ENCODE measurements at places on chromosomes 7 and 10.

DNA sequence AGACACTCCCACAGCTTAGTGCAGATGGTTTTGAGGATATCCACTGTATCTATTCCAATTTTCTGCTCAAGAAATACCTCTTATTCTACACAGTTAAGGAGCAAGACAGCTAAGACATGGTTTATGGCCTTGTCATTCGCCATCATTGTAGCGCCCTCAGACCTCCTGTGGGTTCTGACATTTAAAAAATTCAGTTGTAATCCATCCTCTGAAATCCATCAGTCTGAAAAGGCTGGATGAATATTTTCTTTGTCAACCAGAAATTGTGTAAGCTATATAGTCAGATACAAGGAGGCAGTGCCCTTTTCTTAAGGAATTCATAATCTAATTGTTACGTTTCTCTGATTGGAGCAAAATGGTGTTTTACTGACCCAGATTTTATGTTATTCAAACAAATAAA, 353.6 kb downstream of the GALNT17 start:
- DNase-seq, result no peak

- no peak for DNase-seq
Observed at GRCh38 chr10:17059197-17059688, 70.4 kb downstream of the CUBN start.

GRCh38 chr10:106179430-106179829, 985.1 kb downstream of the SORCS1 start:
- no peak for DNase-seq

GRCh38 chr10:31136930-31137885, 105.5 kb upstream of the ZNF438 start:
- DNase-seq, result no peak

DNA sequence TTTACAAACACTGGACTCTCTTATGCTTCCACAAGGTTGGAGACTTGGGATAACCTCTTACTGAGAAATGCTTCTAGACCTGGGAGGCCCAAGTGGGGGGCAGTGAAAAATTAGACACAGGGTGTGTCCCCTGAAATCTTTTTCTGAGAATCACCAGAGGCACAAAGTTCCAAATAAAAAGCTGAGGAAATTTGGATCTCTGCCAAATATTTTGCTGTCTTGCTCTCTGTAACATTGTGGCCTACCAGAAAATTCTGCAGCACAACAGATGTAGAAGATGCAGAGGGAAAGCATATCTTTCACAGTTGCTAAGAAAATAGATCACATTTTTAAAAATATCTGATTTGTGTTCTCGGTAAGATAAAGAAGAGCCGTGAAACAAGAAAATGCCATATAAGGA, 849.4 kb downstream of the CCSER2 start:
- DNase-seq, result no peak

GRCh38 chr10:17781856-17782255, 27.3 kb upstream of the MRC1 start:
- DNase-seq, result no peak
